ENCODE measurements at places on chromosomes 12 and 14. TPM values are rescaled to one million over a fixed set of nuclear protein-coding genes. Genes with fewer than 3 reads are reported as not detected.

Gene LRRC9
- total RNA-seq, result 0.24 TPM

Gene OTOGL
- 0.51 TPM for total RNA-seq

Gene GRIP1
- total RNA-seq, result 0.81 TPM

Gene CRIP1
- total RNA-seq, result 68.2 TPM

Gene TEX22
- total RNA-seq, result 0.46 TPM

Gene FSCB
- not detected for total RNA-seq

Gene CELA1
- not detected for total RNA-seq

DNA sequence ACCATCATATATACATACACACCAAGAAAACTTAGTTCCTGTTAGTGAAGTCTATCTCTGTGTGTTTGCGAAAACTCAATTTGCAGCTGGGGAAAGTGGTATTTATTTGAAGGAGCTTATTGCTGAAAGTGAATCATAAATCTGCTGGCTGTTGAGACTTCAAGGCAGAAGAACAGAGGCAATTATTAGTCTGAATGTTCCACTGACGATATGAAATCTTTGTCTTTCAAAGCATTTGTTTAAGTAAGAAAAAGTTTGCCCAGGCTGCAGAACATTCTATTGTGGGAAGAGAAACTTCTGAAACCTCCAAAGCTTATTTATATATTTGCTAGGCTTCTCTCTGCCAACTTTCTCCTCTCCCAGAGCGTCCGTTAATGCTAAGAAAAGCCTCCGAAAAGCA lies 255.7 kb upstream of the TMPO start:
- no peak for DNase-seq

- DNase-seq, result no peak
Measured at GRCh38 chr12:94198469-94198868, 50.1 kb downstream of the PLXNC1 start.

DNA sequence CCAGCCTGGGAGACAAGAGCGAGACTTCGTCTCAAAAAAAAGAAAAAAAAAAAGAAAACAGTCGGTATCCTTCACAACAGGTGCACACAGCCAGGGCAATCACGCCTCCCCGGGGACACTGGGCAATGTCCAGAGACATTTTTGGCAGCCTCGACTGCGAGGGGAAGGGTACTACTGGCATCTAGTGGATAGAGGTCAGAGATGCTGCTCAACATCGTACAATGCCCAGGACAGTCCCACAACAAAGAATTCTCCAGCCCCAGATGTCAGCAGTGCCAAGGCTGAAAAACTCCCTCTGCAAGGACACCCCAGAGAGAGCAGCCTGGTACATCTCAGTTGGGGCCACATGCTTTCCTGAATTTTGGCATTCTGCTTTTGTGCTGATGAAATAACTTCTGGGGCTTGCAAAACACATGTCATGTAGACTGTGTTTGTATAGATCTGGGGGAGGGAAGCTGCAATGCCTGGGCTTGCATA lies 21.5 kb downstream of the ALDH2 start:
- DNase-seq, result no peak

- no peak for DNase-seq
Measured at GRCh38 chr12:92928421-92928961, 604 bp downstream of the EEA1 start.

DNA sequence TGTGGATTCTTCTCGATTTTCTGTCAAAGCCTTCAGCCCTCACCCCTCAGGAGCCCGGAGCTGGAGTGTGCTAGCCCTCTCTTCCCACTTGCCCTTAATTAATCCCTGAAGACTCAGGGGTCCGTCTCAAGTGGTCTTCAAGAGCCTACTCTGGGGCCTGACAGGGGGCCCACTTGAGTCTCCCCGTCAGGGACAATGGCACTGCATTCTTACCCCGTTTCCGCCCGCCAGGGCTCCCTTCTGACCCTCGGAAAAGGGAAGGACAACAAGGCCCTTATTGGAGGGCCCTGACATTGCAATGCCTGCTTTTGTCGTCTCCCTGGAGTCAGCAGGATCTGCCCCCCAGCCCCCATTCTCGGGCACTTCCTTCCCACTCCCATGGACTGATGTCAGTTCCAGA lies 34.4 kb downstream of the TBX3 start:
- DNase-seq, result no peak

GRCh38 chr12:132729541-132730320 lies 19.1 kb downstream of the PGAM5 start:
- no peak for DNase-seq

- no peak for DNase-seq
Measured at GRCh38 chr14:77457115-77457521, 283 bp downstream of the VIPAS39 start.

- no peak for DNase-seq
Measured at GRCh38 chr14:21924479-21924878, 250.9 kb upstream of the OR4E1 start.

DNA sequence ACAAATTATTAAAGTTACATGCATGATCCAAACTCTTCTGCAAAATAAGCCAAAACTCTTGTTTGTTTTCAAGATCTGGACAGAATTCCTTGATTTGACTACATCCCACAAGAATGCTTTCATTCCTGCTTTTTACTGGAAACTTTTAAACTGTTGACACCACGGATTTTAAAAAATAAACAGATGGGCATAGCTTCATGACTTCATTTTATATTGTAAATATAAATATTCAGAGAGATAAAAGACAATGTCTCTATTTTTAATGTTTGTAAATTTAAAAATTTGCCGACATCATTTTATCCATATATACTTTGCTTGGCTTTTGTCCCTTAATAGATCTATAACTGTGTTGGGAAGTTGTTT lies 134.3 kb upstream of the DCN start:
- DNase-seq, result no peak

DNA sequence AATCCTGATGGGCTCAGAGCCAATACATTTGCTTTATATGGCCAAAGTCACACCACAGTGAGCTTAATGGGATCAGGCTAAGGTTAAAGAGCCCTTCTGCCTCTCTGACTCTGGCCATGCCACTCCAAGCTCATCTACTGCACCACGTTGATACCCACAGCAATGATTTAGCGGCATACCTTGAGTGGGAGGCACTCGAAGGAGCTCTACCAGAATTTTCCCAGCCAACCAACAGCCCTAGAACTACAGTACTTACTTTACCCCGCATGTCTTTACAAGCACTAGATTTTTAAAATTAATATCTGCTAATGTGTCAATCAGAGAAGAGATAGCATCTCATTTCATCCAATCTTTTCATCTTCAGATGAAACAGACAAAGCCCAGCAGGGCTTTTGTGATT lies 300.5 kb downstream of the GRIN2B start:
- DNase-seq, result no peak

- DNase-seq, result no peak
Measured at GRCh38 chr12:104608998-104609397, 152.2 kb downstream of the CHST11 start.

- DNase-seq, result no peak
Measured at GRCh38 chr12:18897823-18898222, 159.9 kb downstream of the CAPZA3 start.

DNA sequence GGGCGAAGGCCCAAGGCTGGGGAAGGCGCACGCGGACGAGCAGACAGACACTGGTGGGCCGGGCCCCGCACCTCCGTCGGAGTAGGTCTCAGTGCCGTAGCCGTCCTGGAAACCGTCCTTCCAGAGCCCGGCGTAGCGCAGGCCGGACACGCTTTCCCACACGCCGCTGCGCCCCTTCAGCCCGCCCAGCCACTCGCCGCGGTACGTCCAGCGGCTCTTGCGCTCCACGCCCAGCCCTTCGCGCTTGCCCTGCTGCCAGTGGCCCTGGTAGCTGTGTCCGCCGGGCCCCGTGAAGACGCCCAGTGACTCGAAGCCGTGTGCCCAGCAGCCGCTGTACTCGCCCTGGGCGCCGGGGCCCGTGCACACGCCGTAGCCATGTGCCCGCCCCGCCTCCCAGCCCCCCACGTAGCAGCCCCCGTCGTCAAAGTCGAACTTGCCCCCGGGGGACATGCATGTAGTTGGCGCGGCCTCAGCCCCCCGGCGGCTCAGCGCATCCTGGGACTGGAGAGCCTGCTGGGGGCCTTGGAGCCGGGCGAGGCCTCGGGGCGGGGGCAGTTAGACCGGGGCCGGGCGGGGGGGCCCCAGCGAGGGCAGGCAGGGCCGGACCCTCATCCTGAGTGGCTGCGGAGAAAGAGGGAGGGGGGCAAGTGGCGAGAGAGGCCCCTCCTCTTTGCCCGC lies 1.4 kb downstream of the JPH4 start:
- peak; percentile 73 for DNase-seq

GRCh38 chr14:70392676-70393075 lies 24.2 kb downstream of the SYNJ2BP start:
- no peak for DNase-seq

DNA sequence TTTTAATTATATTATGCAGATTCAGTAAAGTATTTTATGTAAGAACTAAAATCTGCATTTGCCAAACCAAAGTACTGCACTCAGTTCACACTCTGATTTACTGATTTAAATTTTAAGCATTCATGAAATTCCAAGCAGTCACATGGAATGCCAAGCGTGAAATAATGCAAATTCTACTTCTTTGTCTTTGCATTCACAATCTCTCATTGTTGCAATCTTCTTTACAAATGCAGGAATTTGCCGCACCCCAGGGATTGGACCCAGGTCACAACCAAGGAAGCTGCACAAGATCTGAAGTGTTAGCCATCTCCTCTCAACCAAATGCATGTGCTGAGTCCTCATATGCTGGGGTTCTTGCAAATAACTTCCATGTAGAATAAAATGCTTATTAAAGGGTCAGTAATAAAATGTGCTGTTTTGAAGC lies 71.9 kb downstream of the TUNAR start:
- DNase-seq, result no peak

DNA sequence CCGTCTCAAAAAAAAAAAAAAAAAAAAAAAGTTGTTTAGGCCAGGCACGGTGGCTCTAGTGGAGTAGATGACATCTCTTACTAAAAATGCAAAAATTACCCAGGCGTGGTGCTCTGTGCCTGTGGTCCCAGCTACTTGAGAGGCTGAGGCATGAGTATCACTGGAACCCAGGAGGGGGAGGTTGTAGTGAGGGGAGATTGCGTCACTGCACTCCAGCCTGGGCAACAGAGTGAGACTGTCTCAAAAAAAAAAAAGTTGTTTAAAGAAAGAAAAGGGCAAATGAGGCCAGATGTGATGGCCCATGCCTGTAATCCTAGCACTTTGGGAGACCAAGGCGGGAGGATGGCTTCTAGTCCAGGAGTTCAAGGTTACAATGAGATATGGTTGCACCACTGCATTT lies 36.6 kb upstream of the SPPL3 start:
- no peak for DNase-seq

DNA sequence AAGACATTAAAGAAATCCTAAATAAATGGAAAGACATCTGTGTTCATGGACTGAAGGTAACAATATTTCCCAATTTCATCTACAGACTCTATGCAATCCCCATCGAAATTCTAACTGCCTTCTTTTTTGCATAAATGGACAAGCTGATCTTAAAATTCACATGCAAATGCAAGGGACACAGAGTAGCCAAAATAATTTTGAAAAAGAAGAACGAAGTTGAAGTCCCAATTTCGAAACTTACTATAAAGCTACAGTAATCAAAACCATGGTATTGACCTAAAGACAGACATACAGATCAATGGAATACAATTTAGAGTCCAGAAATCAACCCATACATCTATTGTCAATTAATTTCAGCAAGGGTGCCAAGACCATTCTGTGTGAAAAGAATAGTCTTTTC lies 16.4 kb upstream of the CD27 start:
- DNase-seq, result no peak

- DNase-seq, result no peak
Measured at GRCh38 chr12:116590561-116590960, 31.4 kb downstream of the MAP1LC3B2 start.

GRCh38 chr12:21073129-21073528 lies 57.9 kb upstream of the SLCO1B1 start:
- DNase-seq, result no peak

DNA sequence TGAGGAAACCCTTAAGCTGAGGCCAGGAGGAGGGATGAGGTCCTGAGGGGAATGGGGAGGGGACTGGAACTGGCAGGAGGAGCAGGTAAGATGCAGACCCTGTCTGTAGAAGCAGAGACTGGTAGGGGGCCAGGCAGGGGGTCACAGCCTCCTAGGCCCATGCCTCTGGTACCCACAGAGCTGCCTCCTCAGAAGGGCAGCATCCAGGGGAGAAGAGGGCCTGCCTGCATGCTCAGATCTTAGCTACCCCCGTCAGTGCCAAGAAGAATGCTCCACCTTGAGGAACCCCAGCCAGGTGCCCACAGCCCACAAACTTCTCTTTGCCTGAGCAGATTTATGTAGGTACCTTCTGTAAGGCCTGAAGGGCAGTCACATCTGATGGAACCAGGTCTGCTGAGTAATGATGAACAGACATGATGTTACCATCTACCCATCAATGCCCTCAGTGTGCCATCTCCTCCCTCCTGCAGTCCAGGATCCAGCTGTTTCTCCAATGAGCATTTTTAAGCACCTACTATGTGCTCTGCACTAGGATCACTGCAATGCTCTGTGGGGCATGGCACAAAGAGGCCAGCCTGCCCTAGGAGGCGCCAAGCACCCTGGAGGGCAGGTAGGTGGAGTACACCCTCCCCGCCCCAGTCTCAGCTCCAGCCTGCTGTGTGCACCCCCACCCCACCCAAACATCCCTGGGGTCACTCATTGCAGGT lies 24.8 kb upstream of the ZFP36L1 start:
- no peak for DNase-seq

DNA sequence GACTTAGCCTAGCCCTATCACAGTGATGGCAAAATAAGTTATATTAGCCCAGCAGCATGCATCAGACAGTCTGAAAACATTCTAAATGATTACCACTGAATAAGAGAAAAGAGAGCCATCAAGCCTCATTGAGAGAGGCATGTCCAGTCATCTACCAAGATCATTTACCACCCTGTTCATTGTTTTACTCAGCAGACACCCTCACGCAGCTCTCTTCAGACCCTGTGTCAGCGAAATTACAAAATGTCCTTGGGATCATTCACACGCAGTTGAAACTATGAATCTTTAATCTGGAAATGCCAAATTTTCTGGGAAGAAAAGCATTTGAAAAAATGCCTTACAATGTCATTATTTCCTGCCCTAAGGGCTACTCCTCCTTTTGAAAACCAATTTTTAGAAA lies 89.5 kb downstream of the PTPRO start:
- DNase-seq, result no peak

DNA sequence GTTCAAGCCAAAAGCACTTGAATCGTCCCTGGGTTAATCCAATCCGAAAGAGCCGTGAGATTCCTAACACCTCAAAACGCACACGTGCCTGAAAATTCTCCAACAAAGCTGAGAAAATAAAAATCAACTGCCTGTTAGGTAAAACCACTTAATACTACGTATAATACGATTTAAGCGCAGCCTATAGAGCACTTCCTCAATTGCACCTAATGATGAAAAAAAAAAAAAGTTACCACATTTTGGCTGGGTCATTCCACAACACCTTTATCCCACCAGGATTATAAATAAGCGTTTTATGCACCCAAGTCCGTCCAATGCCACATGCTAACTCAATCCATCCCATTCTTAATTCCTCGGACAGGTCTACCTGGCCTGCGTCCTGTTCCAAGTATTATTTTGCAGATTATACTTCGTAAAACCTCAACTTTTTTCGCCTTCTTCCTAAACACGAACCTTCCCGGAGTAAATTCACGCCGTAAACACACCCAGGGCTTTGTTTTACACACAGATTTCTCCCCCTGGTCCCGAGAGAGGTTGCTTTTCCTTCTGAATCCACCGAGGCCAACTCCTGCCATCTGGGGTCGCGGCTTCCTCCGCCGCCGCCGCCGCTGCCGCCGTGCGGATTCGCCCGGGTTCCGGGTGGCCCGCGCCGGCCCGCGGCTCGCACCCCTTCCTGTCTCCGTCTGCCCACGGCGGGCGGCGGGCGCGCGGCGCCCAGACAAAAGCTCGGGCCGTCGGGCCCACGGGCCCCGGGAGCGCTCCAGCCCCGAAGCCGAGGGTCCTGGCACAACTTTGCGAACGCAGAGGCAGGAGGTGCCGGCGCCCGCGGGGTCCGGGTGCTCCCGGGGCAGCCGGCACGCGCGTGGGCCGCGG lies 66.2 kb downstream of the RNF34 start:
- DNase-seq, result no peak
